Astrocyte of the cerebellum (primary cell): ENCODE measurements at places on chromosomes 13 and 19.

- no peak for DNase-seq
Measured at GRCh38 chr13:91157273-91158016, 190.0 kb upstream of the MIR17HG start.

GRCh38 chr19:7337380-7338194 is 11.2 kb upstream of the ARHGEF18 start:
- DNase-seq: no peak

- DNase-seq: no peak
Measured at GRCh38 chr13:88456151-88456550, 785.0 kb downstream of the SLITRK5 start.

DNA sequence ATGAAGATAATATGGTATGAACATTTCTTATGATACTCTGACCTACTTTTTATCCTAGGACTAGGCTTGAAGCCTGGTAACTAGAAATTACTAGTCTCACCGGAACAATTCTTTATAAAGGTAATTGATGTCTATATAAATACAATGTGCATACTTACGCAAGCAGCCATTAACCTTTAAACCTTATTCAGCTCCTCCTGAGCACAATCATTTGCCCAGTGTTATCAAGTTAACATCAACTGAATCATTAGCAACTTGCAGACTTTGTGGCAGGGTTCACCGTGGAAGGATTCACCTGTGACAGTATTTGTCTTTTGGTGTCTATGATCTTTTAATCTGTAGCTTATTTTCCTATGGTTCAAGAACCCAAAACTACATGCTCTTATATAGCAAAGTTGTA is 508.6 kb upstream of the KLHL1 start:
- no peak for DNase-seq

DNA sequence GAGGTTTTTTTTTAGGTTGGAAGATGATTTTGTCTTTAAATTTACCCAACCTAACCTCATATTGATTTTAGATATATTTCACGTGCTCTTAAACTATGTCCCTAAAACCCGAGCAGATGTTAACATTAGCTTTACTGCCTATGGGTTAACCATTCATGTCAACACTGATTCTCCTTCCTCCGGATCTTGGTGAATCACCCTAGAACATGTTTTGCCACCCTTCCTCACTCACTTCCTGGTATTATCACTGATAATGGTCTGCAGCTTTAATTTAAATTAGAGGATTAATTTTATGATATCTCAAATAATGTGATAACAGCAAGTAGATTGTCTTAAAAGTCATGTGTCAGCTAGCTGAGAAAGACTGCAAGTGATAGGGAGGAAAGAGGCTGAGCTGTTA is 31.9 kb downstream of the HTR2A start:
- DNase-seq: no peak

DNA sequence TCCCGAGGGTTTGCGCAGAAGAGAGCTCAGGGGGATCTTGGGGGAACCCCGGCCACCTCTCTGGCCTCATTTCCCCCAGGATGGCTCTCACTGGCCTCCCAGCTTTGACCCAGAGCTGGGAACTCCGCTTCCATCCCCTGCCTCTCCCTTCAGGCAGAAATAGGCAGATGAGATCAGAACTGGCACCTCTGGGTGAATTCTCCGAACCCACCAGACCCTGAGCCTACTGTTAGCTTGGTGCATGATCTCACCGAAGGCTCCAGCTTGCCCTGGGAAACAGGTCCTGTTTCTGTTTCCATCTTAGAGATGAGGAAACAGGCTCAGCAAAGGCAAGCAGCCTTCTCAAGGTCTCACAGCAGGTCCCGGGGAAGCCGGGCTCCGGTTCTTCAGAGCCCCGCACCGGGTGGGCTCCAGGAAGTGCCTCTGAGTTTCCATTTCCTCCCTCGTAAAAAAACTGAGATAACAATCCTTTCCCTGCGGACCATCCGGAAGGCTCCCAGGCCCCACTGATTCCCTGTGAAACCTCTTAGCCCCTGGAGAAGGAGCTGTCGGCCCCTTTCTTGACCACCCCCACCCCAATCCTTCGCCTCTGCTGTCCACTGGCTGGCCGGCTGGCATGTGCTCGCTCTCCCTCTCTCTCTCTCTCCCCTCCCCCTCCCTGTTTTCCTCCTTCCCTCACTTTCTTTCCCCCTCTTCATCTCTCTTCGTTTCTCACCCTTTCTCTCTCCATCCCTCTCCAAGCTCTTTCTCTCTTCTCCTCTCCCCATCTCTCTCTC is 2.1 kb downstream of the NECTIN2 start:
- DNase-seq: no peak

- no peak for DNase-seq
Measured at GRCh38 chr13:94712287-94712811, at the start of gene SOX21. Gene SOX21, minus strand, starts transcription at chr13:94712545. Its CDS starts 496 bp downstream, at chr13:94712049.

GRCh38 chr13:95505265-95505664 is 47.3 kb upstream of the CLDN10 start:
- DNase-seq: no peak

GRCh38 chr13:109723046-109723445 is 63.3 kb downstream of the IRS2 start:
- DNase-seq: no peak
